Thymus (tissue), 14 donors: ENCODE measurements at places on chromosomes 13 and 19. TPM values are rescaled to one million over a fixed set of nuclear protein-coding genes. Genes with fewer than 3 reads are reported as not detected.

The SLC7A9 gene
- 0.24 TPM for total RNA-seq

The ACTMAP gene
- total RNA-seq = 1.1 TPM

GRCh38 chr13:98772794-98773452, 20.5 kb upstream of the SLC15A1 start:
- no peaks in the 10 kb centered on the region for H3K36me3 ChIP-seq
- H3K4me1 ChIP-seq = no peaks in the 10 kb centered on the region
- DNase-seq = no peak
- H3K27ac ChIP-seq = no peak overlapping the region
- H3K4me3 ChIP-seq = no peak overlapping the region
- H3K27me3 ChIP-seq = no peaks in the 10 kb centered on the region

DNA sequence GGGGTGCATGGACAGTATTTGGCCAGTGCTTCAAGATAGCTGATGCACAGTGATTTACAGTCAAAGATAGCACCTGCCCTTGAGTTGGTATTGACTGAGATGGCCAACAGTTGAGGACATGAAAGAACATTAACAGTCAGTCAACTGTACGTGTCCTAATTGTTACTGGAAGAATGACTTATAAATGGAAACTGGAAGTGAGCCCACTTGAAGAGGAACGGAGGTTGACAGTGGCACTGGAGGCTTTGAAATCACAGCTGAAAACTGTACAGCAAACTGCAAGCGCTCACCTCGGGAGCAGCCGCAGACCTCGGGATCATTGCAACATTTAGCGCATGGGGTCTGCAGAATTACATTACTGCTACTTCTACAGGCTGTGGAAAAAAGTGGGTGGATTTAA, 77.1 kb downstream of the GGACT start:
- H3K36me3 ChIP-seq = no peaks in the 10 kb centered on the region
- no peak overlapping the region for H3K27ac ChIP-seq
- H3K27me3 ChIP-seq = no peaks in the 10 kb centered on the region
- DNase-seq = no peak
- H3K4me1 ChIP-seq = no peaks in the 10 kb centered on the region

- no peak for DNase-seq
- no peak overlapping the region for H3K27ac ChIP-seq
- no peaks in the 10 kb centered on the region for H3K36me3 ChIP-seq
- no peaks in the 10 kb centered on the region for H3K27me3 ChIP-seq
Observed at GRCh38 chr13:100158569-100158968, 69.7 kb downstream of the PCCA start.

- H3K36me3 ChIP-seq = no peaks in the 10 kb centered on the region
- no peak overlapping the region for H3K27ac ChIP-seq
- no peak overlapping the region for H3K4me3 ChIP-seq
Observed at GRCh38 chr19:44737238-44738071, 11.1 kb upstream of the BCL3 start.

DNA sequence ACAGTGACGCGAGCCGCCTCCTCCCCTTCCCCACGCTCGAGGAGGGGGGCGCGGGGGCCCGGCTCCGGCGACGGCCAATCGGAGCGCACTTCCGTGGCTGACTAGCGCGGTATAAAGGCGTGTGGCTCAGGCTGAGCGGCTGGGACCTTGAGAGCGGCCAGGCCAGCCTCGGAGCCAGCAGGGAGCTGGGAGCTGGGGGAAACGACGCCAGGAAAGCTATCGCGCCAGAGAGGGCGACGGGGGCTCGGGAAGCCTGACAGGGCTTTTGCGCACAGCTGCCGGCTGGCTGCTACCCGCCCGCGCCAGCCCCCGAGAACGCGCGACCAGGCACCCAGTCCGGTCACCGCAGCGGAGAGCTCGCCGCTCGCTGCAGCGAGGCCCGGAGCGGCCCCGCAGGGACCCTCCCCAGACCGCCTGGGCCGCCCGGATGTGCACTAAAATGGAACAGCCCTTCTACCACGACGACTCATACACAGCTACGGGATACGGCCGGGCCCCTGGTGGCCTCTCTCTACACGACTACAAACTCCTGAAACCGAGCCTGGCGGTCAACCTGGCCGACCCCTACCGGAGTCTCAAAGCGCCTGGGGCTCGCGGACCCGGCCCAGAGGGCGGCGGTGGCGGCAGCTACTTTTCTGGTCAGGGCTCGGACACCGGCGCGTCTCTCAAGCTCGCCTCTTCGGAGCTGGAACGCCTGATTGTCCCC, at the start of gene JUNB:
Gene JUNB (plus strand): TSS at position 142 of the 706 bp plus-strand sequence. CDS start 286 bp downstream, at position 428.
- peaks cover 5% of the 10 kb centered on the region for H3K4me1 ChIP-seq
- peak within 1 kb of the TSS; percentile 66 for H3K4me3 ChIP-seq
- peak within 1 kb of the TSS; percentile 98 for H3K27ac ChIP-seq
- DNase-seq = peak; percentile 94
- H3K27me3 ChIP-seq = peaks cover 14% of the 10 kb centered on the region
